ENCODE measurements at places on chromosomes 4 and X.
A peak's percentile ranks its signal among the peaks of the same experiment; 100 is the strongest.

- no peak for DNase-seq
Observed at GRCh38 chr4:152981278-152981677, 45.2 kb downstream of the FHDC1 start.

DNA sequence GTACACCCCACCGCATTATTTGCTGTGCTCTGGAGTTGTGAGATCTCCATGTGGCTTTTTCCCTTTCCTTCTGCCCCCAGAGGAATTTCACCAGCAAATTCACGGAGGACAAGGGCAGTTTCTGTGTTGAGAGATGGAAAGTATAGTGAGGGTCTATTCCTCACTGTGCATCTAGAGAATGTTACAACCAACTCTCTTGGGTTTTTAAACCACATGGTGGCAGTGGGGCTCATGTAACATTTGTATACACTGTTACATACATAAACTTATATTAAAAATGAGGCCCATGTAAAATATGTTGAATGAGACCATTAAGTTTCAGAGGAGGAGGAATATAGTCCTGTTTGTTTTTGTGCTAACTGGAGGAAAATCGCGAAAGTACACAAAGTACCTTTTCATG is 909 bp upstream of the PRKG2 start:
- DNase-seq, result no peak

GRCh38 chrX:10677490-10677889 is 57.1 kb upstream of the MID1 start:
- peak; percentile 0 for DNase-seq

DNA sequence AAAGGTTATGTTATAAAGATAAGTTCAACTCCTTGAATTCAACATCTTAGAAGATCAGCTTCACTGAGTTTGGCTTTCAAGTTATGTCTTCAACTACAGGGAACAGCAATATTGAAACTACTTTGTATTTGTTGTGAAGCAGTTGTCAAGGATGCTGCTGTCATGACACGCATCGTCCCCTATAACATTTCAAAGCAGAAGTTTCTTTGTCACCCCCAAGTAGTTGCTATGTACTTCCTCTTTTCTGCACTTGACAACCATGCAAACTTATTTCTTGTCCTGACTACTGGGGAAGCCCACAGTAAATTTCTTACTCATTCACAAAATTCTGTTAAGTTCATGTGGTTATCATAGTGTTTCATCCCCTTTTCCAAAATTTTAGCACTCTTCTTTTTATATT is 14.3 kb downstream of the ANTXR2 start:
- DNase-seq, result no peak

DNA sequence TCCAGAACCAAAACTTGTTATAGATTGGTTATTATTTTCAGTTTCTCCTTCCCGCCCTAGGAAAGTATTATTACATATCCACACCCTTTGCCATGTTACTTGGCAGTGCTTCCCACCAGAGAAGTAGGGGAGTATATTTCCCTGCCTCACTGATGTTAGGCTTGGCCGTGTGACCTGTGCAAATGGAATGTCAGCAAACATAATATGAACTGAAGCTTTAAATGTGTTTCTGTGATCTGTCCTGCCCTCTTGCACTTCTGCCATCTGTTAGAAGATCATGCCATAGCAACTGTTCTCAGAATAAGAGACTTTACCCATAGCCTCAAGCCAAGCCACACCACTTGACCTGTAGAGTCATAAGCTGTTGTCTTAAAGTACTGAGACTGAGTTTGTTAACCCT is 36.7 kb upstream of the NEUROG2 start:
- DNase-seq, result peak; percentile 30

DNA sequence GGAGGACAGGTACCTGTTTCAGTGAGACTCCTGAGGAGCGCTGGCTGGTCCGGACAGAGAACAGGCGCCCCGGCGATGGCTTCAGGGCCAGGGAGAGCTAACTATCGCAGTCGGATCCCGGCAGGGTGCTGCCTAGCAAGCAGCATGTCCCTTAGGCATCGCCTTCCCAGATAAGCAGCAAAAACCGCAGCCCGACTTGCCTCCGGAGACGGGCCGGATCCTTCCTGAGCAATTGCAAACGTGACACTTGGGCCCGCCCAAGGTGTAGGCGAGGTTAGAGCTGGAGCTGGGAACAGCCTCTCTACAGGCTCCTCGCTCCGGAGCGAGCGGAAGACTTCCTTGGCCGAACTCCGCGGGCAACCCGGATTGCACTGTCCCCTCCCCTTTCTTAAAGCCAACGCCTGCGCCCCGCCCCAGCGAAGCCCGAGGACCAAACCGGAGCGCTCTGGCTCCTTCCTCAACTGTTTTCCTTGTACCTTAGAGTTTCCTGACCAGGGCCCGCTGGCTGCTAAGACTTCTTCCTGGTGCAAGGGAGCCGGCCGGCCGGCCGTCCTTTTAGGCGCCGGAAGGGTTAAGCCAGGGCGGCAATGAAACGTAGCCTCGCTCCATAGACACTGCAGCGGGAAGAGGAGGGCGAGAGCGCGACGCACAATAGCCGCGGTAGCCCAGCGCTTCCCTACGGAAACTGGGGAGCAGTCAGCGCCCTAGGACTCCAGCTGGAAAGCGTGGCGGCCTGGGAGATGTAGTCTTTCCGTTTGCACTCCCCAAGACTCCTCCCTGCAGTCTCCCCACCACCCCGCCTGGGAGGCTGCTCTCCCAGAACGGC is at the start of gene OPHN1:
Gene OPHN1, minus strand, starts transcription at position 341 of the 826 bp plus-strand sequence. CDS start 475 bp downstream, outside the sequence.
- peak; percentile 78 for DNase-seq

- DNase-seq, result no peak
Observed at GRCh38 chrX:47941423-47941822, 62.4 kb downstream of the ZNF182 start.

DNA sequence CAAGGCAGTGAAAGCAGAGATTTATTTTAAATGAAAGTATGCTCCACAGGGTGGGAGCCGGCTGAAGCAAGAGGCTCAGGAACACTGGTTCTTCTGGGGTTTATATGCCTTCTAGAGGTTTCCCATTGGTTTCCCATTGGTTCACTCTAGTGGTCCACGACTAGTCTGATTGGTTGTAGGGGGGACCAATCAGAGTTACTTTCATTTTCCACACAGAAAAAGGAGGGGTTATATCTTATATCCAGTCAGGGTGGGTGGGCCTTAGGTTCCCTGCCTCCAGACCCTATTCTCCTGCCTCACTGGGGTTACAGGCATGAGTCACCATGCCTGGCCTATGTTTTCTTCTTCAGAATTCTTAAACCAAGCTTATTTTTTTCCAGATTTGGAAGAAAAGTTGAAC is 101.6 kb downstream of the KLHL8 start:
- DNase-seq, result peak; percentile 53

DNA sequence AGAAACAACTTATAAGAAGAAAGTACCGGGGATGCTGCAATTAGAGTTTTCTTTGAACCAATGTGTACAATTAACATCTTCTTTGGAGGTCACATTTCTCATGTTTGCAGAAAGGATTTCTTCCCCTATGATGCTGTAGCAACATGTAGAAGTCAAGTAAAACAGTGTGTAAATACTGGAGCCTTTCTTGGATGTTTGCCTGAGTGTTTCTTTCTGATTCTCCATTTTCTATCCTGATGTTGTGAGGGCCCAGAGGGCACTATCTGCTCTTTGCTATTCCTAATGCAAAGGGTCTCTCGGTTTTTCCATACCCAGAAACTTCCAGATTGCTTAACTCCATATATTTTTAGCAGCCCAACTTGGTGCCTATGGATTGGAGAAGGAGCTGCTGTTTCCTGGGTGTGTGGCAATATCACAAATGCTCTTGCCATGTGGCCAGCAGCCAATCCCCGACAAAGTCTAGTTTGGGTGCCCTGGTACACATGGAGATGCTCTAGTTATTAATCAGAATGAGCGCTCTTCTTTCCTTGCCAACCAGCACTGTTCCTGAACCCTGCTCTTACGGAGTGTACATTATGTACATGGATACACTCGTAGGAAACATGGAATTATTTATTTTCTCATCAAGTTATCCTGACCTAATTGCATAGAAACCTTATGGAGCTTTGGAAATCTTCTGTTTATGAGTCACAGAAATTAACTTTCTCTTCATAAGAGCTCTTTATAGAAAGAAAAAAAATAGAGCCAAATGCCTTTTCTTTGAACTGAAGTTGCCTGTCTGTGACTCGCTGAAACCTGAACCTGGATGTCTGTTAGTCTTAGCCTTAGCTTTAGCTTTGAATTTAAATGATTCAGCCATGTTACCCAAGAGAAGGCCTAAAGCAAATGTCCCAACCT is 67.0 kb upstream of the GPC4 start:
- no peak for DNase-seq

DNA sequence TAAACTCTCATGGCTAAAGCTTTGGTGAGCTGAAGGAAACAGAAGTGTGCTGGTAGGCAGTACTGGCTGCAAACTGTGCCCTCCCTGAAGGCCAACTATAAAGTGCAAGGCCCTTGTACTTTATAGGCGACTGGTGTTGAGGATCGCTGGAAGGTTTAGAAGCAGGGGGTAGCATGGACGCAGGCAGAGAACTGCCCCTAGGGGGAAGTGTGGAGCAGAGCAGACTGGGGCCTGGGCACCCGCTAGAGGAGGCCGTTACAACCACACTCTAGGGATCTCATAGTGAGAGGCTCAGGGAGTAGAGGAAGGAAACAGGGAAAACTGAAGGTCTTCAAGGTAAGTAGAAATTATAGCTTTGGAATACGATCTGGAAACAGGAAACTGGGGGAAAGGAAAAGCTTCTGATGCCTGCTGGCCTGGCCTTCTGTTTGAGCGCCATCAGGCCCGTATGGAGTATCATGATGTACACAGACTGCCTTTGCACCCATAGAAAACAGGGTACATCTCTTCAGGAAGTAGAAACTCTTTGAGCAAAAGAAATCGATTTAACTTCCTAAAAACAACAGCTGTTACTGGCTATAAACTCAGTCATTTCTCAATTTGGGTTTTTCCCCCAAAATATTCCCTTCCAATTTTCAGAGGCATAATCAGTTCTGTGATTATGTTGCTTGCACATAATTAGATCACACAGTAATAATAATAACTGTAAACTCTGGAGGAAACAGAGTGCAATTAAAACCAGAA is 23.9 kb upstream of the TMSB4X start:
- no peak for DNase-seq

DNA sequence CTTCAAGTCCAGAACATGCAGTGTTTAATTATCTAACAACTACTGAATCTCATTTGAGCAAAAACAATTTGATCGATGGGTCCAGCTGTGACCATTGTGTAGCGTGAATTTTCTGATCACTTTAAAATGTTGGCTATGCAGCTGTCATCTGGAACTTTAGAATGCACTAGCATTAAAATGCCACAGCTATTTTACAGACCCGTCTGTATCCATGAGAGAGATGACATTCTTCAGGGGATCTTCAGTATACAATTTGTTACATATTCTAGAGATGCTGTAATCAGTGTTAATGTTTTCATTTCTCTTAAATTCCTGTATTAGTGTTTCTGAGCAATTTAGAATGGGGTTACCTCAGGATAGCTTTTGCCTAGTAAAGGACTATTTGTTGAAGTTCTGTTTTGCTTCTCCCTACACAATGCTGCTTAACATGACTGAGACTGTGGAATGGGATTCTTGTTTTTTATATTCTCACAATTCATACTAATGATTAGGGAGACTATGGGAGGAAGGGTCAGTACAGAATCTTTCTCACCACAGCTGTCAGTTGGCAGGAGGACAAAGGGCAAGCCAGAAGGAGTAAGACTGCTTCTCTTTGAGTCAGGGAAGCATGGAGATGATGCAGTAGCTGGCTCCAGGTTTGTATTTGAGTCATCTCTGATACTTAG is 13.2 kb upstream of the CTSO start:
- DNase-seq, result no peak

GRCh38 chr4:52425751-52426326 is 233.3 kb downstream of the USP46 start:
- no peak for DNase-seq

- DNase-seq, result peak; percentile 16
Observed at GRCh38 chrX:139720136-139720535, 12.2 kb upstream of the MCF2 start.

DNA sequence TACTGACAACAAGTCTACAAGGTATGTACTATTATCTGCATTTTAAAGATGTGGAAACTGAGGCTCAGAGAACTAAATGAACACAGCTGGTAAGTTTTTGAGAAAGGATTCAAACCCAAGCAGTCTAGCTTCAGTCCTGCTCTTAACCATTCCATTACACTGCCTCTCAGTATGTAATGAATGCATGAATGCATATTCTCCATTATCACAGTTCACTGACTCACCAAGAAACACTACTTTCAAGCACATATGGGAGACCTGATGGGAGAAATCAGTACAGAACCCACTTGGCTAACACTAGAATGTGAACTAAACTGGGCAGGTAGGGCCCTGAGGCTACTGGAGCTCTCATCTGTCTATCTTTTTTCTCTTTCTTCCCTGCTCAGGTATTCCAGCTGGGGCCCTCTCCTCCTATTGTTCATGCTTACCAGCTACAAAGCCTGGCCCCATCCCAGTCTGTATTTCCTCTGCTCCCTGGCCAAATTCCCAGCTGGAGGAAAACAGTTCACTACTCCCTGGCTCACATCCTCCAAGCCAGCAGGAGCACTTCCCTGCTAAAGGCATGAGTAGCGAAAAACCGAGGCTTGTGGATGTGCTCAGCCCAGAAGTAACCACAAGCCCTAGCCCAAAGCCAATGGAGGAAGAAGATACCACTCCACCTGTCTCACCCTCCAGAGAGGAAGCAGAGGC is 178.2 kb upstream of the ARHGEF9 start:
- no peak for DNase-seq

GRCh38 chrX:479273-479981 is 92.7 kb upstream of the PPP2R3B start:
- DNase-seq, result no peak

DNA sequence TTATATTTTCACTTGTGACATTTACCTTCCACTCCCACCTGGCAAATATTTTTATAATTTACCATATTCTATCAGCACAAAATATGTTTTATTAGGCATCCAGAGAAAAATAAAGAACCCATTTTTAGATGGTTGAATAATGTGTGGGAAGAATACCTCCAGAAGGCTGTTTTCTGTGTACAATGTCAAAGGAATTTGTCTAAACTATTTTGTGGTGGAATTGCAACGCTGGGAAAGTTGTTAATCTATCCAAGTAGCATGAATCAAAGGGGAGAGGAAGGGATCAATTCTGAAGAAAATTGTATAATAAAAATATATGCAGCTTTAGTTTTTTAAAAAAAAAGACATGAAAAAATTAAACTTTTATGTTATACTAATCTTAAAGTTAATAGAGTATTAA is 706.5 kb downstream of the FSTL5 start:
- DNase-seq, result no peak

Measured in fibroblast of pulmonary artery (primary cell).